ENCODE measurements at places on chromosomes 6 and 20. TPM values are rescaled to one million over a fixed set of nuclear protein-coding genes. Genes with fewer than 3 reads are reported as not detected.

Gene PTGIS
- 0.56 TPM for total RNA-seq

Gene ADGRF5
- total RNA-seq: 0.30 TPM

Gene TREML2
- total RNA-seq: not detected

Gene OR12D3
- total RNA-seq: not detected

Gene HLA-DOA
- not detected for total RNA-seq

Gene DEF6
- total RNA-seq: 1.9 TPM

Gene OXT
- total RNA-seq: not detected

Gene SLC22A2
- total RNA-seq: 0.02 TPM

Gene RPS6KA2
- total RNA-seq: 4.2 TPM

Gene WFDC10B
- not detected for total RNA-seq

Measured in SJCRH30 (cell line).